ENCODE measurements at places on chromosomes 4 and X. TPM values are rescaled to one million over a fixed set of nuclear protein-coding genes. Genes with fewer than 3 reads are reported as not detected.

- no peak overlapping the region for H3K27ac ChIP-seq
- peaks cover 7% of the 10 kb centered on the region for H3K4me1 ChIP-seq
- no peak overlapping the region for H3K4me3 ChIP-seq
- DNase-seq, result no peak
Measured at GRCh38 chr4:111689731-111690130, 455.5 kb upstream of the FAM241A start.

The KIF4A gene
- total RNA-seq, result not detected

The PABPC1L2B gene
- not detected for total RNA-seq

GRCh38 chr4:111778543-111778942 is 366.7 kb upstream of the FAM241A start:
- no peak for DNase-seq
- no peaks in the 10 kb centered on the region for H3K4me1 ChIP-seq
- H3K36me3 ChIP-seq, result no peaks in the 10 kb centered on the region
- no peak overlapping the region for H3K4me3 ChIP-seq
- no peak overlapping the region for H3K27ac ChIP-seq

GRCh38 chr4:186832906-186833305 is 109.2 kb upstream of the FAT1 start:
- no peaks in the 10 kb centered on the region for H3K27me3 ChIP-seq
- no peak overlapping the region for H3K27ac ChIP-seq
- H3K4me3 ChIP-seq, result no peak overlapping the region
- DNase-seq, result no peak

DNA sequence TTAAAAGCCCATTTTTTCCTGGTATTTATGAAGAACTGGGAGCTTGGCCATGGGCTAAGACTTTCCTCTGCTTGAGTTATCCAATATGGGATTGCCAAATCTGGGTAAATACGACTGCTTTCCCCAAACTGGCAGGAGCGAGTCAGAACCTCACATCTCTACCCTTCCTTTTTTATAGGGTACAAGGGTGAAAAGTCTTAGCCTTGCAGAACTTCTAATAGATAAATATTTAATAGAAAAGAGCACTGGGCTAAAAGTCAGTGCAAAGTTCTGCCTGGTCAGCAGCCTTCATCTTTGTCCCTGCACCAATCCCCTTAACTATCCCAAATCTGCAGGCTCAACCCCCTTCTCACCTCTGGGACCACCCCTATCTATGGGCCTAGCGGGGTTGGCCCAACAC is 61.6 kb upstream of the ACSL1 start:
- DNase-seq, result no peak
- H3K4me3 ChIP-seq, result no peak overlapping the region
- no peak overlapping the region for H3K27ac ChIP-seq
- H3K36me3 ChIP-seq, result no peaks in the 10 kb centered on the region
- no peaks in the 10 kb centered on the region for H3K27me3 ChIP-seq

DNA sequence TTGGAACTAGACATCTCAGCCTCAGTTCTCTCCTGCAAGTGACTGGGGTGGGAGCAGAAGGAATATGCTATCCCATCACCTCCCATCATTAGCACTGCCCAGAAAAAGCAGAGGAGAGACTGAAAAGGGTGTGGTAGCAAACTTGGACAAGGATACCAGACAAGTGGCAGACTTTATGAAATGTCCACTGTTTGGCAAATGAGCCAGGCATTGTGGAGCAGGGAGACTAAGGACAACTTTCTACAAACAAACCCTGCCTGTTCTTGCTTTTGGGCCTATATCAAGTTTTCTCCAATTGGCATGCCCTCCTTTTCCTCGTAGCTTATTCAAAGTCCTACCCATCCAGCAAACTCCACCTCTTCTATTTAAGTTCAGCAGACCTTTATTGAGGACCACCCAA is 41.6 kb downstream of the ZCCHC12 start:
- H3K4me3 ChIP-seq, result no peak overlapping the region
- H3K27ac ChIP-seq, result no peak overlapping the region
- H3K4me1 ChIP-seq, result no peaks in the 10 kb centered on the region
- no peaks in the 10 kb centered on the region for H3K36me3 ChIP-seq
- no peak for DNase-seq

GRCh38 chr4:76589872-76590797 is 155.1 kb downstream of the SHROOM3 start:
- peaks cover 30% of the 10 kb centered on the region for H3K4me1 ChIP-seq
- DNase-seq, result peak; percentile 65
- H3K36me3 ChIP-seq, result no peaks in the 10 kb centered on the region
- no peaks in the 10 kb centered on the region for H3K27me3 ChIP-seq
- H3K4me3 ChIP-seq, result no peak overlapping the region

The BMX gene
- not detected for total RNA-seq
